NCI-H2107 (cell line): ENCODE measurements at places on chromosomes 16 and 17.

- no peak for DNase-seq
These were observed 36.6 kb downstream of the RAB11FIP4 start for GRCh38 chr17:31428111-31428510.

- DNase-seq: no peak
These were observed 1.6 kb upstream of the EFTUD2 start for GRCh38 chr17:44900894-44901293.

GRCh38 chr16:24156777-24157176, 99.4 kb upstream of the CACNG3 start:
- DNase-seq: no peak

GRCh38 chr16:76311260-76311659, 34.1 kb downstream of the CNTNAP4 start:
- no peak for DNase-seq

DNA sequence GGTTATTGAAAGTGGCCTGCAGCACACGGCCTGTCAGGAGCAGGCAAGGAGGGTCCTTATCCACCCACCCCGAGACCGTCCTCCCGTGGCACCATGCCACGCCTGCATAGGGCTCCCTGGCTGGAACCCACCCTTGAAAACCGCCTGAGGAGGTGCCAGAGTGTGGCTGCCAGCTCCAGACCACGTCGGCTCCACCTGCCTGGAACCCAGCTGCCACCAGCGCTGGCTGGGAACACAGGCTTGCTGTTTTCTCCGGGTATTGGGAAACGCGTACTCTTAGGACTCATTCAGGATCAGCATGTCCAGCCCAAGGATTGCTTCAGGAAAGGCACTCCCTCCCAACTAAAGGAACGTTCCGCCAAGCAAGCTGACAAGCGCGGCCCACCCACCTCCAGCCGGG, 6.7 kb downstream of the ARL16 start:
- DNase-seq: no peak

DNA sequence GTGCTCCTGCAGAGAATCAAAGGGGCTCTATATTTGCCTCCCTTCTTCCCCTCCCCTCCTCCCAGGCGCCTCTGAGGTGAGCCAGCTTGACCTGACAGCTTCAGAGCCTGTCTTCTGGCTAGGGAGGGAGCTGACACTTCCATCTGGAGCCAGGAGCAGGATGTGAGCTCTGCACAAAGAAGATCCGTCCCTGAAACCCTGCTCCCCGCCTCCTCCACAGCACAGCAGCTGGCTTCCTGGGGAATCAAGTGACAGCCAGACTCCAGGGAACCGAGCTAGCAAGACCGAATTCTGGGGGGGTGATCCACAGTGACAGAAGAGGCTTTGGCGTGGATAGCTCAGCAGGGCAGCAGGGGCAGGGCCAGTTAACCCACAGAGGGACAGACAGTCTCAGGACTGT, 37.2 kb downstream of the CCDC182 start:
- peak; percentile 50 for DNase-seq

DNA sequence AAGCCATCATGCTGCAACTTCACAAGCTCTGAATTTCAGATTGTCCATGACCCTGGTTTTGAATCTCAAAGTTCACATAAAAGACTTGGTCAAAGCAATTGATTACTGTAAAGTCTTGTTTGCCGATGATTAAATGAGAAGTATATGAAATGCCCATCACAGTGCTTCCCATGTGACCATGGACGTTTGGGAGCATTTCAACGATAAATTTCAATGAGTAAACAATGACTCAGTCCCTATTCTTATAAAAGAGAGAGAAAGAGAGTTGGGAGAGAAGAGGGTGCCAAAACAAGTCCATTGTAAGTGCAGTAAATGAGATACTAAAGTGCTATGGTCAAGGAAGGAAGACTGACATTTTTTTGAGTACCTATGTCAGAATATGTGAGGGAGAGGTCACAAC, 276.9 kb downstream of the SOX9 start:
- no peak for DNase-seq

DNA sequence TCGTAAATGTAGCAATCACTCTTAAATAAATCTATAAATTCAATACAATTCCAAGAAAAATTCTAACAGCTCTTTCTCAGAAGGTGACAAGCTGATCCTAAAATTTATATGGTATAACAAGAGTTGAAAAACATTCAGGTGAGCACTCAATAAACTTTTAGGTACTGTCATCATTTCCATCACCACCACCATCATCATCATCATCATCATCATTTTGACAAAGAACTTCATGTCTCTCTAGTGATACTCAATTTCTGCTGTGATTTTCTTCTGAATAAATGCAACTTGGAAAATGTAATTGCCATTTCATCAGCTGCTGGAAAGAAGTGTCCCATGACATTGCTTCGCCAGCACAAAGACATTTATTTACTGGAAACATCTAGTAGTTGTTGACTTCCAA, 222.9 kb upstream of the IRX5 start:
- DNase-seq: no peak

- DNase-seq: no peak
These were observed 6.5 kb downstream of the ABHD15 start for GRCh38 chr17:29560316-29560715.

DNA sequence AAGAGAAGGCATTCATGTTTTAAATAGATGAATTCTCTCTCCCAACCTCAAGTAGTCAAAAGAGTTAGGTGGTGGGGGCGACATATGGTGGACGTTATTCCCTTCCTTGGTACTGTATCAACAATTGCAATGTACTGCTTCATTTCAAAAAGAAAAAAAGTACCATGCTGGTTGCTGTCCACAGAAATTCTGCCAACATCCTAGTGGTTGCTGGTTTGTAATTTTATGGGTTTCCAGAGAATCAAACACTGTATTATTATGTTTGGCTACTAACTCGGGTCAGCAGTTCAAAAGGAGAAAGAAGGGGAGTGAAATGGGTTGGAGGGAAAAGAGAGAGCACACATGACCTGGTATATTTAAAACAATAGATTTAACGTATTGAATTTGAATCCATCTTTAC, 61.1 kb upstream of the KCNJ16 start:
- no peak for DNase-seq

DNA sequence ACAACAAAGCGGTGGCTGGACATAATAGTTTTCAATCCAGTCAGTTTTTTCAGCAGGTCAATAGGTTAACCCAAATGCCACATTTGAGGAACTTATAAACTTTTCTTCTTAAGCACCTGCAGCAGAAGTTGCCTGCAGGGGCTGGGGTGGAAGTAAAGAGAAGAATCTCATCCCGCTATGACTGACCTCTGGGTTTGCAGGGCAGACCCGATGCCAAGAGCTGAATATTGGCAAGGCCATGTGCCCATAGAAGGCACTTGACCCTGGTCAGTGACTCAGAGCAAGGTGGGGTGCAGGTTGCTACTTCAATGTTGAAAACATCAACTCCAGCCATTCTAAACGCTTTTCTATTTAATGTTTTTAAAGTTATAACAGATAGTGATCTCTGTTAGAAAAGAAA, 17.9 kb upstream of the SMPD3 start:
- no peak for DNase-seq

- no peak for DNase-seq
These were observed 2.6 kb downstream of the ATP2A3 start for GRCh38 chr17:3961564-3962047.

DNA sequence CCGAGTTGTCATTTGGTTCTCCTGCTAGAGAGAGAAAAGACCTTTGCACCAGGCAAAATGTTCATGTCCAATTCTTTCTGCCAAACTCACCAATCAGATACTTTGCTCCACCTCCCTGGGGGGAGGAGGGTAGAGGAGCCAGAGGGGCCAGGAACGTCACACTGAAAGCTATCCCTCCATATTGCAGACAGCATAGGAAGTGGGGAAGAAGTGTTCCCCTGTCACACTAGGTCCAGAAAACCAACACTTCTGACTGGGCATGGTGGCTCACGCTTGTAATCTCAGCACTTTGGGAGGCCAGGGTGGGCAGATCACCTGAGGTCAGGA, 9.5 kb downstream of the HSD17B2 start:
- no peak for DNase-seq

DNA sequence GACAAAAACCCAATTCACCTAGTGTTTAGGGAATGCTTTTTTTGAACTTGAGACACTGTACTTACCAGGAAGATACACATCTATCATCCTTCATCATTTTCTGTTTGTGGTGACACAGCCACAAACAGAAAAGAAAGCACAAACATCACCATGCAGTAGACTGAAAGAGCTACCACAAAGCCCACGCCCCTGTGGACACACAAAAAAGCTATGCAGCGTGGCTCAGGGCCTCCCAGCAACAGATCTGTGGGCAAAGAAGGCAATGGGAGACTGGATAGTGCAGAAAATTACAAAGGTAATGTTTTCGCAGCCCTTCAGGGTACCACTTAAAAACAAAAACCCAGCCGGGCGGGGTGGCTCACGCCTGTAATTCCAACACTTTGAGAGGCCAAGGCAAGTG, 9.6 kb downstream of the COTL1 start:
- DNase-seq: no peak

DNA sequence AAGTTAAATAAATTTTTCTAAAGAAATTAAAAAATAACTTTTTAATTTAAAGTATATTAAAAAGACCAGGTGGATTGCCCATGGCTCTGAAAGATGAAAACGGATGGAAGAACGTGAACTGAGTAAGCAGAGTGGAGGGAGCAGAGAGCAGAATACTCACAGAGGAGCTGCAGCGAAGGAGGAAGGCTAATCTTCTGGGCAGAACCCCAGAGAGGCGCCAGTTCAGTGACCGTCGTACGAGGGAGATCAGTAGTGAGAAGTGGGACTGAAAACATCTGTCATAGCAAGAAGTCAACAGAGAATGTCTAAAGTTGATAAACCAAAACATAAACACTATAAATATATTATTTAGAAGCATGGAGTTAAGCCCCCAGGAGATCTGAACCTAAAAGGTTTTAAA, 34.9 kb downstream of the UBE2G1 start:
- DNase-seq: no peak

DNA sequence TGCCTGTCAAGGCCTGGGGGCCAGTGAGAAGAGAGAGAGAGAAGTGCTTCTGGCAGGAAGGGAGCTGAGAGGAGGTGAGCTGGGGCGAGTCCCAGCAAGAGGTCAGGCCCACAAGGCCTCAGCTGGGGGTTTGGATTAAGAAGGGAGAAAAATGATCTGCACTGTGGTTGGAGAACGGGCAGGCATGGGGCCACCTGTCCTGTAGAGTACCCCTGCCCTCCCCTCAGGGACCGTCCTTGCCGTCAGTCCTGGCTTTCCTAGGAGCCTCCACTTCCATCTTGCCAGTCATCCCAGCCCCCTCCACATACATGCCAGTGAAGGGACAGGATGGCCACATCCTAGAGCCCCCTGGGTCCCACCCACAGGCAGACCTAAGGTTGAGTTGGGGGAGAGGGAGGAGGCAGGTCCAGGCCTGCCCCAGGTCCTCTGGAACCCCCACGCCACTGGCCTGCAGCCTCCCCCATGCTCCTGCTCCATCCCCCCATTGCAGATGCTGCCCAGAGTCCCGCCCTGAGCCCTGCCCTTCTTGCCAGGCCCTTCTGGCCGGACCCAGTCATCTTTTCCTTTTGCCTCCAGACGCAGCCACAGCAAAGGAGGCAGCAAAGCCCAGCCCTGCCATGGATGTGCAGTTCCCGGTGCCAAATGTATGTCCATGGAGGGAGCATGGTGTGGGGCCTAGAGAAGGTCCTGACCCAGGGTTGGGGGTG, 18.9 kb downstream of the KATNB1 start:
- DNase-seq: no peak
